Activated naive CD4-positive, alpha-beta T cell treated with anti-CD3 and anti-CD28 coated beads, Interleukin-2, amount 50 U/mL, for 72 hours (primary cell): ENCODE measurements at places on chromosomes 5 and 9.
A peak's percentile ranks its signal among the peaks of the same experiment; 100 is the strongest.

DNA sequence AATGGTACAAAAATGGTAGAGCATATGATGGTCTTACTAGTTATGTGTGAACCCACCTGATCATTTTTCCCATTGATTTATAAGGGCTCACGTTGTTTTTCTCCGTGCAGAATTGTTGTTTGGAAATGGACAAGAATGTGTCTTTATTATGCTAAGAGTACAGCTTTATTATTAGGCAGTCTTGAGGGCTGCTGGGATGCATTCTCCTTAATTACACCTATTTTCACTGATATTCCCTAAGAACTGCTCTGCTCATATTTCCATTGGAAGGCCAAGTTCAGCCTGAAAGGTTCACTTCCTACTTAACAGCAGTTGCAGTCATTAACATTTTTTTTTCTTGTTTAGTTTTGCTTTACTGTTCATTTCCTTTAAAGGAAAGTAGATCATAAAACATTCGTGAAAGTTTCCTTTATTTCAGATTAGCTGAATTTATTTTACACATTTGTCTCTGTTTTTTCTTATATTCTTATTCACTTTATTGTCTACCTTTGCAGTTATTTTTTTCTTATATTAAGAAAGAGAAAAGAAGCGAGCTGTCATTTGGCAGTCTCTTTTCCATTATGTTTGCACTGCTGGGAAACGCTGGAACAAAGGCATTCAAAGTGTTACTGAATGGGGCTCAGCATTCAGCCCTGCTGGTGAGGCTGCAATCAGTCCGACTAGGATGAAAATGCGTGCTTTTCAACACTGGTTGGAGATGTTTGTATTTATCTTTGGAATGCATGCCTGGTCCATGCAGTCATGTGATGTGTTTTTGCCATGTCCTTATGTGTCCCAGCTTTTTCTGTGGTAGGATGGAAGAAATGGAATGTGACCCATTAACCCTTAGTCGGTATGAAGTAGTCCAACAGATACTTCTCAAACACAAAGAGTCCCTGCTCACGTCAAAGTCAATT is 602.7 kb upstream of the ZNF608 start:
- DNase-seq: no peak

GRCh38 chr9:111952559-111952958 is 55.9 kb downstream of the UGCG start:
- DNase-seq: no peak

DNA sequence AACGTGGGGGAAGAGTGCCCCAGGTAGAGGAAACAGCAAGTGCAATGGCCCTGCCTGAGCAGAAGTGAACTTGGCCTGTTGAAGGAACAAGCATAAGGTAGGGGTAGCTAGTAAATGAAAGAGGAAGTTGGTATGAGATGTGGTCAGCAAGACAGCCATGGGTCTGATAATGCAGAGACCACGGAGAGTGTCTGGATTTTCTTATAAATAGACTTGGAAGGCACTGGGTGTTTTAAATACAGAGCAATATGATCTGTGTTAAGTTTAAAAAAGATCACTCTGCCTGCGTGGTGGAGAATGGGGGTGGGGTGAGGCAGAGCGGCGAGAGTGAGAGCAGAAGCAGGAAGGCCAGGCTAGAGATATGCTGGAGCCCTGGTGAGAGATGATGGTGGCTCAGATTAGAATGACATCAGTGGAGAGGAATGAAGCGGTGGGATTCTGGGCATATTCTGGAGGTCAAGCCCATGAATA is 4.2 kb downstream of the ADAM19 start:
- peak; percentile 22 for DNase-seq

DNA sequence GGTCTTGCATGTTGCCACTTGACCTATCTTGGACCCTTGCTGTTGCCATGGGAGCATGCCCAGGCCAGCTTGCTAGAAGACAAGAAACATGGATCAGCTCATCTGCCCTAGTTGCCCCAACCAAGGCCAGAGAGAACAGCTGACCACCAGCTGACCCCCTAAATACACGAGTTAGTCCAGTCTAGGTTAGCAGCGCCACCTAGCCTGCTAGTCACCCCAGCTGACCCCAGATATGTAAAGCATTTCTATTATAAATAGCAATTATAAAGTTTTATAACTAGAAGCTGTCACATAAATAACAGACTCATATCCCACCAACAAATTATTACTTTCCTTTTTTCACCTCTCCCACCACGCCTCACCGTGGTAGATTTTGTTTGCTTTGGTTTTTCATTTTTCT is 387.8 kb downstream of the RASEF start:
- no peak for DNase-seq

GRCh38 chr5:137040641-137041340 is 458.3 kb downstream of the SPOCK1 start:
- DNase-seq: no peak
